ENCODE measurements at places on chromosomes 16 and 17.

DNA sequence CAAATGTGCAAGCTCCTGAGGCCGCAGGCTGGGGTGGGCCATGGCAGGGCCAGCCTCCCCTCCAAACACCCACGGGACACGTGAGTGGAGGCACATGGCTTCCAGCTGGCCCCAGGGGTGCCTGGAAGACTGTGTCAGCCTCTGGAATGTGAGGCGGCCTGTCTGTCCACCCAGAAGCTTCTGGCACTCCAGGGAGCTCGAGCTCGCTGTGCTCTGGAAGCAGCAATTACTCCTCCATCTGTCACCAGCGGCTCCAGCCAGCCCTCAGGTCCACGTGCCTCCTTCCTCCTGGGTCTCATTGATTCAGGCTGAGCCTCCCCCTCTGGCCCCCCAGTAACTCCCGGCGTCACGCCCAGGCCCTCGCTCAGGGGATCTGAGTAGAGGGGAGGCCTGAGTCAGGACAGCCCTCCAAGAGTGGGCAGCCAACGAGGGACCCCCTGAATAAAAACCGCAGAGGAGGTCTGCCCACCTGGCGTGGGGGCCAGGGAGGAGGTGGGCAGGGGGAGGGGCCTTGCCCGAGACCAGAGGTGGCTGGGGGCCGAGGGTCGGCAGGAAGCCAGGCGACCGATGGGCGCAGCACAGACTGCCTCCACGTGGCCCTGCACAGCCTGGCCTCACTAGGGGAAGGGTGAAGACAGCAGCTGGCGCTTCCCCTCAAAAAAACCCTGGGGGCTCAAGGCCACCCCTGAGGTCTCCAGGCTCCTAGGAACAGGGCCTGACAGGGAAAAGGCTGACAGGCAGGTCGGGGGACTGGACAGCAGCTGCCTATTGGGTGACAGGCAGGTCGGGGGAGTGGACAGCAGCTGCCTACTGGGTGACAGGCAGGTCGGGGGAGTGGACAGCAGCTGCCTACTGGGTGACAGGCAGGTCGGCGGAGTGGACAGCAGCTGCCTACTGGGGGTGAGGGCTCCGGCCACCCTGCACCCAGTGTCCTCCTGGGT lies 11.9 kb downstream of the PIEZO1 start:
- DNase-seq, result no peak

GRCh38 chr16:70267516-70267915 lies 15.8 kb upstream of the EXOSC6 start:
- DNase-seq, result no peak

DNA sequence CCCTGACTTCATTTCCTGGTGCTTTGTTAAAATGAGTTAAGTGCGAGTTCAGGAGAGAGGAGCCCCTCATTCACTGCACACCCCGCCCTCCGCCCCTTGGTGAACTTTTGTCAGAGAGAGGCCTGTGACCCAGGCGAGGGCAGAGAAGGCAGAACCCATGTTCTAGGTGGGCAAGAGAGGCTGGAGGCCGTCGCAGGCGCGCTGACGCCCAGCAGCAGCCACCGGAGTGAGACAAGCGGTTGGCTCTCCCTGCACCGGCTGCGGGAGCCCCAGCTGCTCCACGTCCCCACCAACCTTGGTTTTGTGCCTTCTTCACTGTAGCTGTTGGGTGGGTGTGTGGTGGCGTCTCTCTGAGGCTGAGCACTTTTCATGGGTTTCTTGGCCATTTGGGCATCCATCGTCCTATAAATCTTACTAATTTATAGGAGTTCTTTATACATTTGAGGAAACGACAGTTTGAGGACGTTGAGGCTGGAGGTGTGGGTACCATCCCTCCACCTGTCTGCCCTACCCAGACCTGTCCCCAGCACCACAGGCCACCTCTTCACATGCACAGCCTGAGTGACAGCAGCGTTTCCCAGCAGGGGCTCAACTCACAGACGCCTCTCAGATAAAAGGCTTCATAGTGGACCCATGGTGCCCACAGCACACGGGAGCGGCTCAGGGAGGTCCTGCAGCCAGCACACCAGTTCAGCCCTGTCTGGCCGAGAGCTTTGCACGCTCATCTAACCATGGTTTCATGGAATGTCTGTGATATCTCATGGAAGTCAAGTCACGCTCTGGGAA lies 45.2 kb upstream of the CBFA2T3 start:
- no peak for DNase-seq

- no peak for DNase-seq
Measured at GRCh38 chr16:55830658-55831294, 2.1 kb downstream of the CES1 start.

- DNase-seq, result no peak
Measured at GRCh38 chr16:23784811-23785447, 30.1 kb downstream of the CHP2 start.

DNA sequence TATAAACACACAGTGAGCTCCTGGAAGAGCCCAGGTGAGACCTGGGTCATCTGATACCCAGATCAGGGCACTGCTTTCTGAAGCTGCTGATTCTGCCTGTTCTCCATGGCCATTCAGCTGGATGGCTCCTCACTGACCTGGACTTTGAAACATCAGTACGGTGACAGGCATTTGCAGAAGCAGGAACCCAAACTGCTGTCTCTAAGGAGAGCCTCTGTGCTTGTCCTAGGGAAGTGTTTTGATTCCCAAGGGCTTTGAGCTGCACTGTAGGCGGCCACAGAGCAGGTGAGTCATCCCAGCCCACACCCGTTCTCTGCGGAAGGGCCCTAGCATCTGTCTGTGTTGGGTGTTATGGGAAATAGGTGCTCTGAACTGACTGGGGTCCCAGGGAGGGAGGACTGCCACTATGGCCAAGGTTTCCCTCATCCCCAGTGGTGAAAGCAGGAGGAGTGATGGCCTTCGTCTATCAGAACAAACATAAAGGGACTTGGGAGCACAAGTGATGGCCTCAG lies 60.7 kb upstream of the ADCY9 start:
- DNase-seq, result no peak

DNA sequence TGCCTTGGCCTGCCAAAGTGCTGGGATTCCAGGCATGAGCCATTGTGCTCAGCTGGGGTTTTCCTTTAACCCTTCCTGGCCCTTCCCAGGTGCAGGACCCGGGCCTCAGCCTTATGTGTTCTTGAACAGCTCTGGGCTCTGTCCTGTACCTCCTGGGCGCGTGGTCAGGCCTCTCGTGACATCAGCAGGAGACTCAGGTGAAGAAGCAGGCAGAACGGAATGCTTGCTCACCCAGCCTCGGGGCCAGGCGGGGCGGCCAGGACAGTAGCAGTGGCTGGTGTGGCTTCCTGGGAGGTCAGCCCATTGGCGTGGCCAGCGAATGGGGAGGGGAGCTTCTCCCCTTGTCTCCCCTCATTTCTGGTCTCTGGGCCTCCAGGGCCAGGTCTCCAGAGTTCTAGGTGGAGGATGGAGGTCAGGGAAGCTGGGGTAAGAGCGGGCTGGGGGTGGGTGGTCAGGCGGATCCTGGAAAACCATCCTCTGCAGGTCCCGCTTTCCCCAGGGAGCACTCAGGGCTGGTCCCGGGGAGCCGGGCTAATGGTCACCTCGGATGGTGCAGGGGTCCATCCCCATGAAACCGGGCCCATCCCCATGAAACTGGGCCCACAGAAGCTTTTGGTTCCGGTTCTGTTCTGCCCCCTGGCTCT lies 281.5 kb downstream of the SEC14L1 start:
- no peak for DNase-seq

DNA sequence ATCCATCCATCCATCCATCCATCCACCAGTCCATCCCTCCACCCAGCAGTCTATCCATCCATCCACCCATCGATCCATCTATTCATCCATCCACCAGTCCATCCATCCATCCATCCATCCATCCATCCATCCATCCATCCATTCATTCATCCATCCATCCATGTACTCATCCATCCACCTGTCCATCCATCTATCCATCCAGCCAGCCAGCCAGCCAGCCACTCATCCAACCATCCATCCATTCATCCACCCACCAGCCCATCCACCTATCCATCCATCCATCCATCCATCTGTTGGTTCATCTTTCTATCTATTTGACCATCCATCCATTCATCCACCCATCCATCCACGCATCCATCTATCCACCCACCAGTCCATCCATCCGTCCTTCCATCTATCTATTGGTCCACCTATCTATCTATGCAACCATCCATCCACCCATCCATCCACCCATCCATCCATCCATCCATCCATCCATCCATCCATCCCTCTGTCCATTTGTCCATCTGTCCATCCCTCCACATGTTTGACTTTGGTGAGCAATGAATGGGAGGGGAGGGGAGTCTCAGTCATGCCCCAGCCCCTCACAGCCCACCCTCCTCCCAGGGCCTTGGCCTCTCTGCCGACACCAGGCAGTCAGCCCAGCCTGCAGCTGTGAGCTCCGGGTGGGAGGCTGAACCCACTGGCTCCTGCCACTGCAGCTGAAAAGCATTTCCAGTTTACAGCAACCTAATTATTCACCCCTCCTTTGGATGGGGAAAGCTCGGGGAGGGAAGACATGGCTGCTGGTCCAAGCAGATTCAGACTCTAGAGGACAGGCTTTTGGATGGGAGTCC lies 38.1 kb upstream of the SSTR5 start:
- DNase-seq, result no peak

- no peak for DNase-seq
Measured at GRCh38 chr16:68902003-68902968, 59.0 kb downstream of the TANGO6 start.

DNA sequence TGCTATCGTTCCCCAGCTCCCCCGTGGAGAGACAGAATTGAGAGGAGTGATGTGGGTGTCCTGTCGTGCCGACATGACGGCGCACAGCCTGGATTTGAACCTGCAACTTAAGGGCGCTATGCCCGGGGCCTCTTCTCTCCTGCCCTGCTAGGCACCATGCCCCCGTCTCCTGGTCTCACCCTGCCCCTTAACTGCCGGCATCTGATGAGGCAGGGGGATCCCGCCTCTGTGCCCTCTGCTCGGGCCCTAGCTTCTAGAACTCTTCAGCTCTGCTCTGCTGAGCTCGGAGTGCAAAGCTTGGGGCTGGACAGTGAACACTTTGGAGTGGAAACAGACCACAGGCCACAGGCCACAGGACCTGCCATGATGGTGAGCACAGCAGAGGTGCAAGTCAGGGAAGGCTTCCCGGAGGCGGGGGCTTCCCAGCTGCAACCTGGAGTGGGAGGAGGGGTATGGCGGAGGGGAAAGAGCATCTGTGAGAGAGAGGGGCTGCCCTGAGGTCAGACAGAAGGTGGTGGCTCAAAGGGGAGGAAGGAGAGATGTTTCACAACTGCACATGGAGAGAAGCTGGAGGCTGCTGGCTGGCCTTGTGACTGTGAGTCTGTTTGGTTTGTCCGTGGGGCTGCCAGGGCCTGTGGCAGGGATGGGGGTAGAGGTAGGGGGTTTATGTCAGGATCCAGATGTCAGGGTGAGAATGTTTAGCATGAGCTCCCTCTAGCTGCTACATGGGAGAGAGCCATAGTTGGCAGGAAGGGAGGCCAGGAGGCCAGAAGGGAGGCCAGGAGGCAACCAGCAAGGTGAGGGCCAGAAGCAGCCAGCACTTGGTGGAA lies 107.8 kb downstream of the CRLF3 start:
- no peak for DNase-seq

DNA sequence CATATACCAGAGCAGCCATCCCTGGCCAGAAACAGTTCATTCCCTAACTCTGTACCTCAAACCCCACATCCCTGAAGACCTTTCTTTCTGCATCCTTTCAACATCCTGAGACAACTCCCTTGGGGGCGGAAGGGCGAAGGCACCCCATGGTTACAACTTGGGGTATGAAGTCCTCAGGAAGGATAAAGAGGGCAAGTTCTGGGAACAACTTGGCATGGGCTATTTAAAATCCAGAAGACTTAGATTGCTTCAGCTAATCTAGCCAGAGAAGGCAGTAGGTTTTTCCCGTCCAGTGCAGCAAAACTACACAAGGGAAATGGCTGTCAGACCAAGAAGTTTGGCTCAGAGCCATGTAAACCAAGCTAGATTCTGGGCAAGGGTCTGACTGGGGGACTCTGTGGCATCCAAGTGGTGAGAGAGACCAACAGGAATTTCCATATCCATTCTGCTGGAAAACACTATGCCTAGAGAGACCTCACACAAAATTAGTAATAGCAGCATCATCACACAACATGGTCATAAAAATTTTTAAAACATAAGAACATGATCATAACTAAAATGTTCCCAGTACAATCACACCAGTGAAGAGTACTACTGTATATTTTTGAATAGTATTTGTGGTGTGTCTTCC lies 113.2 kb downstream of the CDYL2 start:
- DNase-seq, result no peak

- no peak for DNase-seq
Measured at GRCh38 chr17:68328676-68329075, 37.4 kb downstream of the ARSG start.

GRCh38 chr16:63457869-63458268 lies 1421.6 kb upstream of the CDH8 start:
- no peak for DNase-seq

- no peak for DNase-seq
Measured at GRCh38 chr16:754656-755055, 5.9 kb upstream of the MSLN start.

DNA sequence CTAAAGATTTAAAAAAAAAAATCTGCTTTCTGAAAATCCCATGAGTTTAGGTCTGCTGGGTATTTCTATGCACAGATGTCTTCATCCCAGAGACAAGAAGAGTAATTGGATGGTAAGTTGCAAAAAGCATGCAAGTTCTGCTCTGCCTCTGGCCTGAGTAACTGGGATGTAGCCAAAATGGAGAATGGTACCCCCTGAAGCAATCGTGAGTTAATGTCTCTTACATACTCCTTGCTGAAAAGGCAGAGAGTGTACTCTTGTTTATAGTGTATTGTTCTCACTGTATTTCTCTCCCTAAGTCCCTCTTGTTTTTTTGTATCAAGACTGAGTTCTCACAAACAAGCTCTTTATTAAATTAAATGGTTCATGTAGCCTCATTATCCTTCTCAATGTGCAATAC lies 259.0 kb downstream of the IRX3 start:
- DNase-seq, result no peak

DNA sequence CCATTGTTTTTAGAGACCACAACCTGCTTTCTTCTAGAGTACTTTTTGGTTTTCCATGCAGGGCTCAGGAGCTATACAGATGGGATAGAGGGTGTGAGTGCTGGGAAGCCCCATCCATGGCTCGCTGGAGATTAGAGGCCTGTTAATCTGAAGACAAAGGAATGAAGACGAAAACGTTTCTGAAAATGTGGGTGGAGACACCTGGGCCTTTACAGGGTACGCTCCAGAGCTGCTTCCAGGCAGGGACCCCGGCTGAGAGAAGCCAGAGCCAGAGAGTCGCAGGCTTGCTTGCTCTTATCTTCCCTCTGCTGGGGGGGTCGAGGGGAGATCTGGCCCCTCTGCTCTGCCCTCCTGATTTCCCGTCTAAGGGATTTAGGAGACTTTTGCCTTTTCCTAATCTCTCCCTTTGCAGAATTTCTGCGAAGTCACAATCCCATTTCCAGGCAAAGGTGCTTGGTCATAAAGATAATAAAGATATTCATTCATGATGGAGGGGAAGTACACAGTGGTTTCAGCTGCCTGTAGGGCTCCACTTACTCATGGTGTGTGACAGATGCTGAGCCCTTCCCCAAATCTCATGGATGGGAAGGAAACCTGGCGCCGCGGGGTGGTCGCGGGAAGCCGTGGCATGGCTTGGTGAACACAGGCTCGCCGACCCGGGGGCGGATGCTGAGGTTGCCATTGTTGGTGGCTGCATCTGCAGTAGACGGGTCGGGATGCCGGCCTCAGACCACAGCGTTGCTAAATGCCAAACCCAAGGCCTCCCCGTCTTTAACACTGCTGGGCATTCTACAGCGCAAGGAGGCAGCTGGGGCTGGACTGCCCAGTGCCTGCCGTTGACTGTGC lies 4.8 kb upstream of the SOCS3 start:
- no peak for DNase-seq
